ENCODE measurements at places on chromosomes 2 and 18. TPM values are rescaled to one million over a fixed set of nuclear protein-coding genes. Genes with fewer than 3 reads are reported as not detected.

DNA sequence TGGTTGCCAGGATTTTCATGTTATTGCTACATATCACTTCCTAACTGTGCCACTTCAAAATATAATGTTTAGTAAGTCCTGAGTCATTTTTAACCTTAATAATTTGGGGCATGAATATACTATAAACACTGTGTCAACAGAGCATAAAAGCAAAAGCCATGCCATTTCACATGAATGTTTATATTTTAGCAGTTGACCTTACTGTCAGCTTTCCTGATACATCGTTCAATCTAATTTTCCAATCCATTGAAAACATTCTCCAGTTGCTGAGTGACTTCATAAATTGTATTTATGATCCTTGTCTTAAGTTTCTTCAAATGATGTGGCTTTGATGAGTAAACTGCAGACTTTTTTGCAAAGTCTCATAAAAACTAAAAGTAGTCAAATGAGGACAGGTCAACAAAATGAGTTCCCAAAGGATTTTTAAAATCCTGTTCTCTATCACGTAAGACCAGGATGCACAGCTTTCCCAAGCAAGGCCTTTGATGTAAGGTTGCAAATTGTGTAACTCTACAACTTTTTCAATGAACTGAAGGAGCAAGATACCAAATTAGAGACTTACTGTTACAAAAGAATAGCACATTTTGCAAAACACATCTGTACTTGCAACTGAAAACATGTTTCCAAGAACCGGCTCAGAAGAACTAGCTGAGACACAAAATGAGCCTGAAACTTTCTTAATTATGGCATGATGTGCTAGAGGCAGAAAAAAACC, 117.7 kb downstream of the SATB2 start:
- DNase-seq, result no peak

GRCh38 chr2:185785156-185785555, 46.6 kb downstream of the FSIP2 start:
- no peak for DNase-seq

DNA sequence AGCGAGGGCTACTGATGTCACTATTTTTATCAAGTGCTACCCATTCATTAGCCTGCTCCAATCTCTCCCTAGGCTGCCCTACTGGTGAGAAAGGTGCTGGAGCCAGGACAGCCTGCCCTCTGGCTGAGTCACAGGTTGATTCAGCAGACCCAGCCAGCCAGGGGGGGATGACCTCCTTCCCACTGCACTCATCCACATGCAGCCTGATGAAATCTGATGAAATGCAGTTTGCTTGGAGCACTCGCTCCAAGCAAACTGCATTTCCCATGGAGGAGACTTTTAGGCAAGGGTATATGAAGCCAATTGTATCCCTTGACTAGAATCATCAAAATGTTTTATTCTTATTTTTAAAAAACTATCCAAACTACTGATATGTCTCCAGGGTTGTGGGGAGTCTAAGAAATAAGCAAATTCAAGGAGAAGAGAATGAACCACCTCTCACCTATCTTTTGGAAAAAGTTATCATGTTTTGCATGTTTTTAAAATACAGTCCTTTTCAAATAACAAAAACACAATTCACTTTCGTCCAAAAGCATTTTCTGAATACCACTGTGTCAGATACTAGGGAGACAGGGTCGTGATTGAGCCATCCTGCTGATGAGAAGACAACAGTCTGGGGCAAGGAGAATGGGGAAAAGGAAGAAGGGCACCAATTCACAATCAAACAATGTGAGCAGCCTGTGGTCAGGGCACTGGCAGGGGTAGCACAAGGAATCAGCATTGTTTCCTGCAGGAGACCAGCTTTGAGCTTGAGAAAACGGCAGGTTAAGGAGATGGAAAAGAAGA, 128.3 kb downstream of the AFF3 start:
- DNase-seq, result no peak

- DNase-seq, result no peak
These were observed 181.3 kb downstream of the ALPK2 start for GRCh38 chr18:58447402-58448095.

DNA sequence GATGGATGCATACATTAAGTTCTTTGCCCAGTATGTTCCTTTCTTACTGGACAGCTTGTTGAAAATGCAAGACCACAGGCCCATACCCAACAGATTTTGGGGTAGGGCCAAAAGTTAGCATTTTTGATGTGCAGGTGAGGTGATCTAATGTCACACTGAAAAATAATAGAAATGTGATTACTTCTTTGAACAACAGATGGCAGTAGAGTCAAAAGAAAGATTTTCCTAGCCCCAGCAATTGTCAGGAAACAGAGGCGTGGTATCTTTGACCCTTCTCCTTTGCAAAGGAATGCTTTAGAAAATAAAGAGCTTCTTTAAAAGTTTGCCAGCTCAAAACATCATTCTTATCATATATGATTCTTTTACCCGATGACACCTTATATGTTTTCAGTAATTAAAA, 343.6 kb upstream of the SYT4 start:
- no peak for DNase-seq

DNA sequence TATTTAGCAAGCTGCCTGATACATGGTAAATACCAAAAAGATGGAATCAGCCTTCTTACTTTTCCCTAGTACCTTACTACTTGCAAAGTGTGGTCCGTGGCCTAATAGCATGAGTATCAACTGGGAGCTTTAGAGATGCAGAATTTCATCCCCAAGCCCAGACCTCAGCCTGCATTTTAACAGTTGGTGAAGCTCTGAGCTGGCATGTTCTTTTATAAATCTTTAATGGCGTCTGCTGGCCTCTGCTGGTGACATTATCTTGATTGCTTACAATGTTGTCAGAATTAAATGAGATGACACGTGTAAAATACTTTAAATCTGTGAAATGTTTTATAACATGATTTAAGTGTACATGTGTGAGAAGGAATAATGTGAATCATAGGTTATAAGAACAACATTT, 115.1 kb upstream of the NOSTRIN start:
- DNase-seq, result no peak

GRCh38 chr2:44178950-44179349, 10.3 kb downstream of the PPM1B start:
- DNase-seq, result no peak

DNA sequence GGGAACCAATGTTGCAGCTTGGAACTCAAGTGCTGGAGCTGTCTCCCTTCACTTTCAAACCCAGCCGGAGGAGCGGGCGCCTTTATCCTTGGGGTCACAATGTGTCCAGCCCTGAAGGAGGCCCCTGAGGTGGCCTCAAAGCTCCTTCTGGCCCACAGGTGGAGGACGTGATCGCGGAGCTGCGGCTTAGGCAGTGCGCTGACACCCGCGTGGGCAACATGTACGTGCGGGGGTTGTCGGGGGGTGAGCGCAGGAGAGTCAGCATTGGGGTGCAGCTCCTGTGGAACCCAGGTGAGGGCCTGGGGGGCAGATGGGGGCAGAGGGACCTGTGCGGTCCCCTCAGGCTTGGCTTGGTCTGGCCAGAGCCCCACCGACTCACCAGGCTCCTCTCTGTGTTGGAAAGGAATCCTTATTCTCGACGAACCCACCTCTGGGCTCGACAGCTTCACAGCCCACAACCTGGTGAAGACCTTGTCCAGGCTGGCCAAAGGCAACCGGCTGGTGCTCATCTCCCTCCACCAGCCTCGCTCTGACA, 13.5 kb downstream of the ABCG8 start:
- no peak for DNase-seq

GRCh38 chr2:128012698-128013097, 15.2 kb downstream of the SAP130 start:
- no peak for DNase-seq

DNA sequence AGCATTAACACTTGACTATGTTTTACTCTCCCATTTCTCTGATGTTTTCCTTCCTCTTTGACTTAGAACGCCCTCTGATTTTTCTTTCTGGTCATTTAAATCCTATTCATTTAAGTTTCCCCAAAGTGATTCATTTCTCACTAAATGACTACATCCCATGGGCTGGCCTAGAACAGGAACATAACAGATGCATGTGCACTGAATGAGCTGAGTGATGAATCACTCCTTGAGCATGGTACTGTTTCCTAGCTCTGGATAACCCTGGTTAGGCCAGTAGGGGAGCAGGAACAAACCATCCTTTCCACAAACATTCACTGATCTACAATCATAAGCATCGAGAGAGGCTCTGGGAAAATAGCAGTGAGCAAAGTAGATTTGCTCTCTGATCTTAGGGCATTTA, 221.9 kb upstream of the SETBP1 start:
- no peak for DNase-seq

DNA sequence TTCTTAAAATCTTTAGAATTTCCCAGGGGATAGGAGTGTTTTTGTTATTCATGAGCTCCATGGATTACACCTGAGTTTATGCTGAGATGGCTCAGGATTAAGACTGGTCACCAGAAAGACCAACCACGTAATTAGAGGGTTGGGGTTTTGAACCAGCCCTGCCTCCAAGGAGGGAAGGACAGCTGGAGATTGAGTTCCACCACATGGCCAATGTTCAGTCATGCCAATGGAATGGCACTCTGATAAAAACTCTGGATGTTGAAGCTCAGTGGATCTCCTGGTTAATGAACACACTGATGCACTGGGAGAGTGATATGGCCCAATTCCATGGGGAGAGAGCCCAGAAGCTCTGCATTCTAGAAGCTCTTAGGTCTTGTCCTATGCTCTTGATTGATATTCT, 38.7 kb upstream of the PTPN4 start:
- DNase-seq, result no peak

DNA sequence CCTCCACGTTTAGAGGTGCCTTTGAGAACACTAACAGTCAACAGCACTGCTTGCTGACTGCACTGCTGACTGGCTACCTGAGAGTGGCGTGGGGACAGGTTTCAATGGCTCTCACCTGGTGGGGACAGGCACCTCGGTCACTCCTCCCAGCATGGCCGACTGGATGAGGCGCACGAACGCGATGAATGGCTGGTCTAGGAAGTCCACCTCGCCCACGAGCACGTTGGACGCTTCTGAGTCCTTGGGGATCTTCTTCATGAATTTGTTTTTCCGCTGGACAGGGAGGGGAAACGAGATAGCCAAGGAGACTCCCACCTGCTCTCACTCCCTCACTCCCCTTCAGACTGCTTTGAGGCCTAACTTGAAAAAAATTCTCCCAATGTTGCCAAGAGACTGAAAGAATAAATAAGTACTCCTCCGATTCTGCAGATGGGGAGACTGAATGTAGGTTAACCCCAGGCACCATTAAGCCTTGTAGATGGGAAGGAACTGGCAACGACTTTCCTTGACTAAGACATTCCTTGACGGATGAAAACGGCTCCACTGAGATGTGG, 57.3 kb downstream of the MTHFD2 start:
- DNase-seq, result no peak

DNA sequence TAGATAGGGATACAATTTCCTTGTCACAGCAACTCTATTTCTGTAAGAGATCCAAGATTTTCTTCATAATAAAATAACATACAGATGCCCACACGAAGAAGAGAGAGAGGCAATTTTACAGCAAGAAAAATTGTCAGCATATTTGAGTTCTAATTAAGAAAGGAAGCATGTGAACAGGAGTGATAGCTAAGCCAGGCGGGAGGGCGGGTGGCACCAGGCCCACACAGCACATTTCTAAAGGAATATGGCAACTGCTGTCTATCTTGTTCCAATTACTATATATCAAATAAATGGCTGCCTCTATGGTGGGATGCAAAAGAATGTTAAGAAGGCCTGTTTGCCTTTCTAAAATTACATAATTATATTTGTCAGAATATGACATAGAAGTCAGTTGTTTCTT, 248.3 kb upstream of the DOK6 start:
- DNase-seq, result no peak

GRCh38 chr18:76459687-76460350, 35.2 kb downstream of the ZNF516 start:
- DNase-seq, result no peak

- no peak for DNase-seq
These were observed 30.1 kb upstream of the LIPG start for GRCh38 chr18:49531678-49532153.

DNA sequence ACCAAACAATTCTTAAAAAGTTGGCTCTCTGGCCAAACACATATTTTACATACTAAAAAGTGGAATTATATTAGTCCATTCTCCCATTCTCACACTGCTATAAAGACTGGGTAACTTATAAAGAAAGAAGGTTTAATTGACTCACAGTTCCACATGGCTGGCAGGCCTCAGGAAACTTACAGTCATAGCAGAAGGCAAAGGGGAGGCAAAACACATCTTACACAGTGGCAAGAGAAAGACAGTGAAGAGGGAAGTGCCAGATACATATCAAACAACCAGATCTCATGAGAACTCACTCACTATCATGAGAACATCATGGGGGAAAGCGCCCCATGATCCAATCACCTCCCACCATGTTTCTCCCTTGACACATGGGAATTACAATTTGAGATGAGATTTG, 42.6 kb downstream of the EDAR start:
- DNase-seq, result no peak

DNA sequence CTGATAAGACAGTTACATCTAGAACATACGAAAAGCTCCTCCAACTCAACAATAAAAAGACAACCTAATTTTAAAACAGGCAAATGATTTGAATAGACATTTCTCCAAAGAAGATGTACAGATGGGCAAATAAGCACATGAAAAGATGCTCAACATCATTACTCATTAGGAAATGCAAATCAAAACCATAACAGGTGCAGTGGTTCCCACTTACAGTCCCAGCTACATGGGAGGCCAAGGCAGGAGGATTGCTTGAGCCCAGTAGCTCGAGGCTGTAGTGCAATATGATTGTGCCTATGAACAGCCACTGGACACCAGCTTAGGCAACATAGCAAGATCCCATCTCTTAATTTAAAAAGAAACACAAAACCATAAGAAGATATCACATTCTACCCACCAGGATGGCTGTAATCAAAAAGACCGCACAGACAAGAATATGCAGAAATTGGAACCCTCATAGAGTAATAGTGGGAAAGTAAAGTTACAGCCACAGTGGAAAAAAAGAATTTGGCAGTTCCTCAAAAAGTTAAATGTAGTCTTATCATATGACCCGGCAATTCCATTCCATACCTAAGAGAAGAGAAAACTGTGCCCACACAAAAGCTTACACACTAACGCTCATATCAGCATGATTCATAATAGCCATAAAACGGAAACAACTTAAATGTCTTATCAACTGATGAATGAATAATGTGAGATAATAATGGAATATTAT, 30.5 kb upstream of the ARMC9 start:
- no peak for DNase-seq

- DNase-seq, result no peak
These were observed 188.3 kb upstream of the ZSWIM2 start for GRCh38 chr2:187037310-187037709.

- DNase-seq, result no peak
These were observed 426.9 kb downstream of the NR4A2 start for GRCh38 chr2:155905657-155906056.

DNA sequence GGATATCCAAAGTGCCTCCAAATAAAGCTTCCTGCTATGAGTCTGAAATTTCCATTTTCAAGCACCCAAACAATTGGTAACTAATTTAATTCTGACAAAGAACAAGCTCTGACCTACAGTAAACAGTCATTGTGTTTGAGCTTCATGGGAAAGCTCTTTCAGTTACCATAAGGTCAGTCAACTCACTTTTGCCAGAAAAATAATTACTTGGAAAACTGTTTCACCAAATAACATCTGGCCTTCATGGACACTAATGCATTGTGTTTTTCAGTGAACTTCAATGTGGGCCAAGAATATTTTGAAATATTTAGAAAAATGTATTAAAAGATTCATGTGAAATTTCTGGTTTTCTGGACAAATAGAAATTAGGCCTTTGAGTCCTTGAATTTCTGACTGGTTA, 369.9 kb downstream of the GALR1 start:
- DNase-seq, result no peak

- no peak for DNase-seq
These were observed 21.7 kb upstream of the EFHD1 start for GRCh38 chr2:232611559-232612218.

The GCG gene
- polyA plus RNA-seq, result not detected

The UGT1A3 gene
- polyA plus RNA-seq, result 0.14 TPM

The CTAGE1 gene
- polyA plus RNA-seq, result not detected

The TRIM43 gene
- not detected for polyA plus RNA-seq
